CD4-positive, alpha-beta T cell treated with Interleukin-17A for 4 hours (primary cell): ENCODE measurements at places on chromosomes 5 and 9.

GRCh38 chr9:133772581-133772980, 34.4 kb upstream of the SARDH start:
- DNase-seq, result no peak

DNA sequence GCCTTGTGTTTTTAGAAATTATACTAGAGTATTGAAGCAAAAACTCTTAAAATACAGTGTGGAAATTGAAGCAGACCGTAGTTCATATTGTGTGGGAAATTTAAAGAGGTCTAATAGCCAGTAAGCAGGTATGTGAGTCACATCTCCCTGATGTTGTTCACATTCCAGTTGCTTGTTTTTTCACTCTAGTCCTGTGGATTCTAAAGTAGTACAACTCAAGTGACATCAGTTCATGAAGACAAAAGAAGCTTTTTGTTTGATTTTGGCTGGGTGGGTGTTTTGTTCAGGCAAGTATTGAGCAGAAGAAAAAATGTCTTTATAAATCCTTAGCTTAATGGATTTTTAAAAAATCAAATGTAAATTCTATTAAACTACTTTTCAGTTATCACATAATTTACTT, 216.2 kb downstream of the MAN2A1 start:
- DNase-seq, result no peak

- DNase-seq, result no peak
These were observed 546.3 kb downstream of the EBF1 start for GRCh38 chr5:158553195-158553961.

DNA sequence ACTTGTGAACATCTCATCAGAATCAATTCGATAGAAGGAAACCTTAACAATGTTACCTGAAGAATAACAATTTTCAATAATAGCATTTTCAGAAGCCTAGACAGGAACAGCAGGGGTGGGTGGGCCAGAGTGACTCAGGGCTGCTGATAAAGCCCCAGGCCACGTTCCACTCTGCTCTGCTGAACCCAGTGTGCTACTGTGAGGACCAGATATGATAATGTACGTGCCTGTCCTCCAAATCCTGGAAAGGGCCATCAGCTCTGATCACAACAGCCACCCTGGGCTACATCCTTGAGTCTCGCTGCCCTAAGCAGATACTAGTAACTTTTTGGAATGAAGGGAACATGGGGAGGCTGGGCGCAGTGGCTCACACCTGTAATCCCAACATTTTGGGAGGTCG, 91.3 kb downstream of the PRRT1B start:
- DNase-seq, result no peak

DNA sequence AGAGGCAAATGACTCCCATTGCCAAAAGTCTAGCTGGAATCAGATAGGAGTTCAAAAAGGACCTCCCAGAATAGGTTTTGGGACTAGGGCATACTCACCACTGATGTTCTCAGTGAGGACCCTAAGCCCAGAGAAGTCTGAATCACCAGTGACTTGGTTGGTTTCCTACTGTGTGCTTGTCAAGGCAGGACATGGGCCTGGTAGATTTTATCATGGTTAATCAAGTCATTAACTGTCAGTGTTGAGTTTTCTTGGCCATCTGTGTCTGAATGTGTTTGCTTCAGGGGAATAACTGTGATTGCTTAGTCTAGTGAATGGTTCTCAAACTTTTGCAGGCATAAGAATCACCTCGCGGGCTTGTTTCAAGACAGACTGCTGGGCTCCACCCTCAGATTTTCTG, 99.0 kb upstream of the GDNF start:
- DNase-seq, result no peak
